ENCODE measurements at places on chromosomes 2 and 18.

DNA sequence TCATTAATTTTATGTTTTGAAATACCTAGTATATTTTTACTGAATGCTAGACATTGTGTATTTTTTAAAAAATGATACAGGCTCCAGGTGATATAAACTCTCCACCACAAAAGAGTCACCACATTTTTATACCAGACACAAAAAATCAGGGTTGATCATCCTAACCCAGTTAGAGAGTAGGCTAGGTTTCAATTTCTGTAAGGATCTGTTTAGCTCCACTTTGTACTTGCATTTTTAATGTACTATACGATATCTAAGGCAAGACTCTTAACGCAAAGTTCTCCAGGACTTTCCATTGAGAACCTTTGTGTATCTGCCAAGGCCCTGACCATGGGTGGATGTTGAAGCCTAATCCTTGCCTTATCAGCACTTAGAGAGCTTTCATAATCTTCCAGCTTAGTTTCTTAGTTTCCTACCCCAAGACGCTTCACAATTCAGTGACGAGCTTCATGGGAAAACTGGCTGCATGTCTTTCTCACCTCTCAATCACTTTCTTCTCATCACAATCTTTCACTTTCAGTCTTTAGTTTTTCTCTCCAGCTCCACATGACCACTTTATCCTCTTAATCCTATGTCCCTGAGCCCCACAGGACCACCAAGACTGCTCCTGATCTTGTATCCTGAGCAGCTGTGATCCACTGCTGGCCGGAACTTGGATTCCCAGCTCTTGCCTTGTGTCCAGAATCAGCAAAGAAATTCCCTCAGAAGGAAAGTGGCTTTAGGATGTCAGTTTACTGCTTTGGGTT is 635.8 kb downstream of the RNF144A start:
- DNase-seq, result no peak

GRCh38 chr18:79610461-79611039 is 69.1 kb upstream of the CTDP1 start:
- no peak for DNase-seq

DNA sequence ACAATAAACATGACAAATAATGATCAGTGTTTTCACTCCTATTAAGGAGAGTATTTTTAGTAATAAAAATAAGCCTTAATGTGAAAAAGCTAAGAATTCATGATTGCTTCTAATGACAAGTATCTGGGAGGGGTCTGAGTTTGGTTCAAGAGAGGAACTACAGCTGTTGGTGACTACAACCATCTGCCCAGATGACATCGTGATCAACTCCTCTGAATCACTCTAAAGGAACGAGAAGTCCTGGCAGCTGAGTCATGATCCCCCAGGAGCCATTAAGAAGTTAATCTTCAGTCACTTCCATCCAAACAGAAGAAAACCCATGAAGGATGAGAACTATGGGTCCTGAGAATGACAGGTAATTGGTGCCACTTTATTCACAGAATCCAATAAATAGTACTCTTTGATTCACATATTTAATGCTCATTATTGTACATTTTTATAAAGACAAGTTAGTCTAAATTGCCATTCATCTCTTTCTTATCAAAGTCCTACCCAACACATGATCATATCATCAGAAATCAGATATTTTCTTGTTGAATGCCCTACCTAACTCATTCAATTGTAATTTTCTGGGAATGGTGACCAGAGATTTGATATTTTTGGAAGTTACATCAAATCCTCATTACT is 6.8 kb downstream of the TFPI start:
- DNase-seq, result no peak

GRCh38 chr2:222613715-222614331 is 42.1 kb downstream of the FARSB start:
- peak; percentile 70 for DNase-seq

DNA sequence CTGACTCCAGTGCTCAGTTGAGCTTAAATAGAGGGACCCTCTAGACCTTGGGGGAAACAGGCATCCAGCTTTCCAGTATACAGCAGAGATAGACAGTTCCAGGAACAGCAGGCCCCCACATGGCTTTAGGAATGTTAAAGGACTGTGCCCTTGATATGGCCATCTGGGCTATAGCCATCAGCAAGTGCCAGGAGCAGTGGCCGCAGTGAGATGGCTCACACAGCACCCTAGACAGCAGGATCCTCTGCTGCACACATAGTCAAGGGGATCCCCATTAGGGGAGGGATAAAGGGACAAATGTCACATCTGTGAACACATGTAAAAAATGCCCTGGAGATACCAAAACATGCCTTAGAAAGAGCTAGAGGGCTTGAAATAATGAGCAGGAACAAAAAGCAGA is 213.4 kb downstream of the PTH2R start:
- peak; percentile 17 for DNase-seq

DNA sequence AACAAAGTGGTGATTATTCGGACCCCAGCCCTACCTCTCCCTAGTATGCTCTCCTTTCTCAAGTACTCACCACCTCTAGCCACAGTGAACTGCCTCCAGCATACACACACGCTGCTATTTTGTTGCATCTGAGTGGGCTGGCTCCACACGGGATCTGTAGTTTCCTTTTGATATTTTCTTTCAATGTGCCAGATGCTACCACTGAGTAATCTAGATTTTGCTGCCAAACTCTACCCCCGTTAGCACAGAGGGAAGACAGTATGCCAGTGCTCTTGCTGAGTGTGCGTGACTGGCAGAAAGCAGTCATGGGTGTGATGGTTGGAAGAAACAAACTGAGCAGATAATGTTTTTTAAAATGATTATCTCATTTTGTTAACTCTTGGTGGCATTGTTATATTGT is 11.6 kb downstream of the CFLAR start:
- DNase-seq, result no peak

- no peak for DNase-seq
Measured at GRCh38 chr18:73766910-73767515, 380.6 kb downstream of the FBXO15 start.

Data from SK-N-SH (cell line).